ENCODE measurements at places on chromosomes 3 and 15. TPM values are rescaled to one million over a fixed set of nuclear protein-coding genes. Genes with fewer than 3 reads are reported as not detected.

The AQP9 gene
- 0.15 TPM for polyA plus RNA-seq

The REC114 gene
- polyA plus RNA-seq: not detected

The LOXL1 gene
- 1.3 TPM for polyA plus RNA-seq

The NRROS gene
- polyA plus RNA-seq: 4.3 TPM

The SLC38A3 gene
- polyA plus RNA-seq: not detected

The WDR72 gene
- polyA plus RNA-seq: not detected

The ZNF502 gene
- 5.9 TPM for polyA plus RNA-seq

The CPLX3 gene
- not detected for polyA plus RNA-seq

The CEMIP gene
- polyA plus RNA-seq: 0.02 TPM

The TMC3 gene
- polyA plus RNA-seq: not detected

The HGD gene
- not detected for polyA plus RNA-seq

The ERICH6 gene
- not detected for polyA plus RNA-seq

DNA sequence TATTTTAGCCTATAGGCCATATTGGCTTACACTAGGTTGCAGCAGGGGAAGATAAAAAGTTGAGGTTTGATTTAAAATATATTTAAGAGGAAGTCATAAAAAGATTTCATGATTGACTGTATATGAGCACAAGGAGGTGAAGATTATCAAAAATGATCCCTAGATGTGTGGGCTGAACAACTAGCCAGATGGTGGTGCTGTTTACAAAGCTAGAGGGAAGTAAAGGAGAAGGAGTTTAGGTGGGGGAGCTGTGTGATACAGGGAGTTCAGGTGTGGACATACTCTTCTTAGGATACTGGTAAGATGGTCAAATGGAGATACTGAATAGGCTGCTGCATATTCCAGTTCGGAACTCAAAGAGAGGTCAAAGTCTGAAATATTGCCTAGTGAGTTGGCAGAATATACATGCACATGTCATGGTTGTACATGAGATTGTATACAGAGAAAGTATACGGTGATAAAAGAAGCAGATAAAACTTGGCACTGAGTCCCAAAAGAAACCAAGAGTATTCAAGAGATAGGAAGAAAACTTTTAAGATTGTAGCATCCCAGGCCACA, 727.8 kb downstream of the NLGN1 start:
- no peak for DNase-seq

GRCh38 chr3:197487911-197488391, 67.8 kb downstream of the BDH1 start:
- no peak for DNase-seq

- no peak for DNase-seq
Observed at GRCh38 chr15:81330366-81331090, 6.6 kb upstream of the STARD5 start.

DNA sequence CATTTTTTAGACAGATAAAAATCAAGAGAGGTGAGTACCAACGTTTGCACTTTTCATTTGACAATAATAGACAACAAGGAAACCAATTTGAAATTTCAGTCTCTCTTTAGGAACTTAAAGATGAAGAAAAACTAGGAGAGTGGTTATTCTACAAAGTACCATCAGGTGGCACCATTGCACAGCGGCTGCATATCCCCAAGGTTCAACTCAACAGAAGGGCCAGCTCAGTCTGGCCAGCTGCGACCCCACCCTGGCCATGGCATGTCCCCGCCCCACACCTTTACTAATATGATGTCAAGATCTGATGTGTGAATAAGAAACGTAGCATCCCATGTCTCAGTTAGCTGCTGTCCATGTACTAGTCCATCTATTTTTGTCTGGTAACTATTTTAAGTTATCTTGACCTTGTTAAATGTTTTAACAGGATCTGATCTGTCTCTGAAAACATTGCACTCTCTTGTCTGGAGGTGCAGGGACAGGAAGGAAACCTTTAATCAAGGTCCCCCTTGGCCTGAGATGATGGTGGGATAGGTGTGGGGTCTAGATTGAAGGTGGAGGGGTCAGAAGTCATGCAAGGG, 35.5 kb upstream of the CGNL1 start:
- DNase-seq: no peak

- DNase-seq: no peak
Observed at GRCh38 chr15:40565333-40566238, 744 bp upstream of the CCDC32 start.

DNA sequence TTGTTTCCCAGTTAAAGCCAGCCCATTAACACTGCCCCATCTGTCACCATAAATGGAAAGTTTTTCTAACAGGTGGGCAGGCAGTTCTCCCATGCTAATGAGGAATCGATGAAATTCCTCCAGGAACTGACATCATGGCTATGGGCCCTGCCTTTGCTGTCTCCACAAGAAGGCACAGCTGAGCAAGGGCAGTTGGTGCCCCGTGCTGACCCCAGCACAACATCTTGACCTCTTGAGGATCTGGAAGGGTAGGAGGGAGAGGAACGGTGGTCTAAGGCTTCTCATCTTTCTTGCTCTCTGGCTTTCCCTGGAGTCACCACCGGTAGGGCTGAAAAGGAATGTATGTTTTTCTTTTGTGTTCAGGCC, 46.7 kb downstream of the CHCHD6 start:
- DNase-seq: no peak

GRCh38 chr3:18113417-18113816, 311.7 kb downstream of the SATB1 start:
- no peak for DNase-seq

DNA sequence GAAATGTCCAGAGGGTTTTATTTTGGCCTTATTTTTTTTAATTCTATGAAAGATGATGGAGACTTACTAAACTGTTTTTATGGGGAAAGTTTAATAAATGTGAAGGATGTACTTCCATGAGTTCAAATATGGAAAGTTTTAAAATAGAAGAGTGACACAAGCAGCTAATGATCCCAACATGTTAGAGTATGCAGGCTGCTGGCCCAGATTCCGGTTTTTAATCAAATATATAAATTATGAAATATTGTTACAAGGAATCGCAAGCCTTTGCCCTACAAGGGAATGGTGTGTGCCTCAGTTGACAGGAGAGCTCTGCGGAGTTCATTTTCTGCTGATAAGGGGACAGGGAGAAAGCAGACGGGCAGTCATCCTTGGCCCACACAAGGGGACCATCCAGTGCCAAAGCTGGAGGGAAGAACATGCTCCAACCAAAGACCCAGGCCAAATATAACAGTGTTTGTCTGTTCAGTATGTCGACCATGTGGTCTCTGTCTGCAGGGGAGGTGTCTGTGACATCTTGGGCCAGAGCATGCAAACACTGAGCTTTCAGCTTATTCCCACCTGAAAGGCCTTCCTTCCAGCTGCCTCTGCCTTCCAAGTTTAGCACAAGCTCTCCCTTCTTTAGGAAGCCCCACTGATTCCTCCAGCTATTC, 69.8 kb downstream of the SSUH2 start:
- no peak for DNase-seq

DNA sequence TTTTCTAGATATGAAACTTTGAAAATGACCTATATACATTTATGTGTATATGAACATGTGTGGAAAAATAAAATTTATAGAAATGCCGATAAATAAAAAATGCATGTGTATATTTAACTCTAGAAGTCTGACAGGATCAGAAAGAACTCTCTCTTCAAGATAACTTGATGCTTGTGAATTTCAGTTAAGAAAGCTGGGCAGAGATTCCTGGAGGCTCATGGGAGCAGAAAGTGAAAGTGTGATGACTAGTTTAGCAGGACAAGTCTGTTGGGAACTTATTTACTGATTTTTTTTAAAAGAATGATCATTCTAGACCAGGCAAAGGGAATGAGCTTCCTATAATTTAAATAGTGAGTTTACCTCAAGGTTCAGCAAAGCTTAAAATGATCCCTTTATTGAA, 81.5 kb upstream of the KCNAB1 start:
- no peak for DNase-seq

DNA sequence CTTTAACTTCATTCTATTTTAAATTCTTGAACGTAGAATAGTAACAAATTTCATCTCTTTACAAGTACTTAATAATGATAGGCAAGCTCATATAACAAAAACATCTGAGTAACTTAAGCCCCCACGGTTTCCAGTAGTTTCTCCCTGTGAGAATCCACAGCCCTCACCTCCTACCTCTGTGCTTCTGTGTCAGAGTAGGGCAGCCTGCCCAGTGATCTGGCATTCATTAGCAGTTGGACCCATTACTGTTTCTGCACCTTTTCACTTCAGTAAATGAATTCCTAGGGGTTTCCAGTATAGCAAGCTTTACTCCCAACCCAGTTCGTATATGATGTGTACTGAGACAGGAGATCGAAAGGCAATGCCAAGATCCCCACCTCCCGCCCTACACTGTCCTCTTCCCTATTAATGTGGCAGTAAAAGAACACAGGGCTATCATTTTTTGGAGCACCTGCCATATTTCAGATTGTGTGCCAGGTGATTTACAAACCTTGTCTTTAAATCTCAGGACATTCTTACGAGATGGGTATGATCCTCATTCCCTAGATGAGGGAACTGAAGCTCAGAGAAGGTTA, 40.8 kb downstream of the EIF2AK4 start:
- no peak for DNase-seq

GRCh38 chr3:102016417-102016816, 167.1 kb downstream of the NFKBIZ start:
- no peak for DNase-seq

DNA sequence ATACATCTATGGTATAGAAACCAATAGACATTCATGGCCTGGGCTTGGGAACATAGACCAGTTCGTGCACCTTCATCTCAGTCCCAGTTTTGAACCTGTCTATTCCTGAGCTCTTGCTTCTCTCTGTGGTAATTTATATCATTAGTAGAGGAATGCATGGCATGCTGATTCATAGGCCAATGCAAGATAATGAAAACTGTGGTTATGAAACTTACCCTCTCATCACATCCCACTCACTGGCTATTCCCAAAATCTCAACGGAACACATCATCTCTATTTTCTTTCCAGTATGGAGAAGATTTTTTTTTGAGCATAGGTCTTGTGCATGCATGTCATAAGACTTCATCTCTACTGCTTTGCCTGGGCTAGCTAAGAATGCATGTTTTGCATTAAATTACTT, 18.7 kb upstream of the P2RY12 start:
- no peak for DNase-seq

DNA sequence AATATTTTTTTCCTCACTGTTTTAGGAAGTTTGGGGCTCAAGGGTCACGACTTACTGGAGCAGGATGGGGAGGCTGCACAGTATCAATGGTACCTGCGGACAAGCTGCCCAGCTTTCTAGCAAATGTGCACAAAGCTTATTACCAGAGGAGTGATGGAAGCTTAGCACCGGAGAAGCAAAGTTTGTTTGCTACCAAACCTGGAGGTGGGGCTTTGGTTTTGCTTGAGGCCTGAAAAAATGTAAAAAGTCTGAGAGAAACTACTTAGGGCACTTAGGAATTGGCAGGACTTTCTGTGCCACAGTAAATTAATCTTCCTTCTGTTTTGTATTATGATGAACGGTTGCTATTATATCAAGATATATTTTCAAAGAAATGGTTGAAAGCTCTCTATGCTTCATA, 95.1 kb upstream of the FGF7 start:
- no peak for DNase-seq

- no peak for DNase-seq
Observed at GRCh38 chr3:15942936-15943335, 145.2 kb upstream of the ANKRD28 start.

DNA sequence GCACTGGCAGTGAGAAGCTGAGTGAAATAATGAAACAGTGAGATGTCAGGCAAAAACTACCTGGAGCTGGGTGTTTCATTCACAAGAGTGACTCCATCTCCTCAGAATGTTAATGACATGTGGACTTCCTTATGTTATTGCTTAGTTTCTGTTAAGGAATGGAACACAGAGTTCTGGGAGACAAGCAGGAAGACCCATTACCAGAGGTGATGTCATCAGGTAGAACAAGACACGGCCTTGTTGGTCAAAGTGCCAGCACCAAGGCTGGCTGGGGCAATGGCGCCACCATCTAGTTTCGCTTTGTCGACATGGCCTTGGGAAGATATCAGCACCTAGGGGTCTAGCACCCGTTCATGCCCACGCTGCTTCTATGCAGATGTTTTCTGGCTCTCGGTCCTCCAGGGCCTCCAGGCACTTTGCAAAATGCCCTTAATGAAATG, 252.2 kb downstream of the FAM43A start:
- no peak for DNase-seq

- no peak for DNase-seq
Observed at GRCh38 chr3:42507761-42508335, 5.4 kb downstream of the VIPR1 start.

- peak; percentile 18 for DNase-seq
Observed at GRCh38 chr3:14884665-14885064, 62.7 kb upstream of the NR2C2 start.

Data from naive thymus-derived CD4-positive, alpha-beta T cell (primary cell).